ENCODE measurements at places on chromosomes 7 and 10. TPM values are rescaled to one million over a fixed set of nuclear protein-coding genes. Genes with fewer than 3 reads are reported as not detected.
A peak's percentile ranks its signal among the peaks of the same experiment; 100 is the strongest.

Gene EPDR1
- 9.9 TPM for total RNA-seq

- no peak for DNase-seq
Measured at GRCh38 chr7:129144834-129145668, 544 bp downstream of the TSPAN33 start.

- no peak for DNase-seq
Measured at GRCh38 chr7:128154504-128154903, 86.6 kb upstream of the LEP start.

DNA sequence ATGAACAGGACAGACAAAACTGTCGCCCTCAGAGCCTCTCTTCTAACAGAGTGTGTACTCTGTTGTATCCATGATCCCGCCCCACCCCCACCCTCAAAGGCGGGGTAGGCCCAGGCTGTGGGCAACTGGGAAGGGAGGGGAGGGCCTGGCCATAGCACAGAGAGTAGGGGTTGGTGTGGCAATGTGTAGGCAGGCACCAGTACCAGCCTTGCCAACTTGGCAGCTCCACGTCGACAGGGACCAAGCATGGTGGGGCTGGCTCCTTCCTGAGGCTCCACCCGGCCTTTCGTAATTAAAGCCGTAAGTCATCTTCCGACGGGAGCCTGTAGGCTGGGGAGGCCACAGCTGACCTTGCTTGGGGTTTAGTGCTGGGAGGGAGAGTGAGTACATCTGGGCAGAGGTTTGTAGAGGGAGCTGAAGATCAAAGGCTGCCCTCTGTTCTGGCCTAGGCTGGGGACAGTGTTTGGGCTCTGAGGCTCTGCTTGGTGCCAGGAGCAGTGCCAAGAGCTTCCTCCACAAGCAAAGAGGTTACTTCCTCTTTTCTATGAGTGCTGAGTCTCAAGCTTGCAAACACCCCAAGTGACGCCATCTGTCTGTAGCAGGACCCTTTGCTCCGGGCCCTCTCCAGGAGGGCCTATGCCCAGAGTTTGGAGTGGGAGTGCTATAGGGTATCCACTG is 121.6 kb downstream of the C10orf105 start:
- peak; percentile 78 for DNase-seq

Gene ADARB2
- 0.71 TPM for total RNA-seq

Data from right atrium auricular region (tissue), 2 donors.